ENCODE measurements at places on chromosomes 4 and X. TPM values are rescaled to one million over a fixed set of nuclear protein-coding genes. Genes with fewer than 3 reads are reported as not detected.

TEX13B gene
- not detected for total RNA-seq

DNA sequence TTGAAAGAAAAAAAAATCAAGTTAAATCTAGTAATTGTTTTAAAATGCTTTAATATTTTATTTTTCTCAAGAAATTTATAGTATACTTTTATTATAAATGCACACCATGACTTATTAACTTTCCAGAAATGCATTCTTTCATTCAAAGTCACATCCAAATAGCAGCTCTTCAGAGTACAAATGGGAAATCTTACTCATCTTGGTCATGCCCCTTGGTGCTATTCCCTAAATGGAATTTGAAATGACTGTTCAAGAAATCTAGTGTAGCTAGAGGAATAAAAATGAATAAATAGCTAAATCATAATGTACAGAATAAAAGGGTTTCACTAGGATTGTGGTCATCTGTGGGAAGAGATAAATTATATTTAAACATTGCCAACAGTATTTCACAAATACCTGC lies 1139.7 kb downstream of the PCDH18 start:
- no peak for DNase-seq

ADAM29 gene
- total RNA-seq = not detected

- no peak for DNase-seq
Measured at GRCh38 chr4:9989918-9990635, 31.2 kb downstream of the SLC2A9 start.

DNA sequence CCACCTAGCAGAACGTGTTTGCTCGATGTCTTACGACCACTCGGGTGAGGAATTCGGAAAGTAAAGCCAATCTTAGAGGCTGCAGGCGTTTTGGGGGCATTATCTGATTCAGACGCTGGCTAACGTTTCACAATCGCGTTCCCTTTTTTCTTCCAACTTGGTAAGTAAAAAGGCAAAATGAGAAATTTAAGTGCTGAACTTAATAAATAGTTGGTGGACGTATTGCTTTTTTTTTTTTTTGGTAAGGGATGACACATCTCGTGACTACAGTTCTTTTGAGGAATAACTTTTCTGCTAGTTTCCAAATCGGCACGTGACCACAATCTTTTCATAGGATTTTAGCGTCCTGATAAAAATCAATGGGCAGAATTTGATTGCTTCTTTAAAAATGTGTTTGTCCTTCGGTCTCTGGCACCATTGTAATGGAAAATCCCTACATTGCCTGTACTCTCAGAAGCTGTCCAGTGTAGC lies 848 bp downstream of the RAB9A start:
- DNase-seq = no peak

GRCh38 chr4:109557433-109557832 lies 2.6 kb upstream of the MCUB start:
- DNase-seq = no peak

DNA sequence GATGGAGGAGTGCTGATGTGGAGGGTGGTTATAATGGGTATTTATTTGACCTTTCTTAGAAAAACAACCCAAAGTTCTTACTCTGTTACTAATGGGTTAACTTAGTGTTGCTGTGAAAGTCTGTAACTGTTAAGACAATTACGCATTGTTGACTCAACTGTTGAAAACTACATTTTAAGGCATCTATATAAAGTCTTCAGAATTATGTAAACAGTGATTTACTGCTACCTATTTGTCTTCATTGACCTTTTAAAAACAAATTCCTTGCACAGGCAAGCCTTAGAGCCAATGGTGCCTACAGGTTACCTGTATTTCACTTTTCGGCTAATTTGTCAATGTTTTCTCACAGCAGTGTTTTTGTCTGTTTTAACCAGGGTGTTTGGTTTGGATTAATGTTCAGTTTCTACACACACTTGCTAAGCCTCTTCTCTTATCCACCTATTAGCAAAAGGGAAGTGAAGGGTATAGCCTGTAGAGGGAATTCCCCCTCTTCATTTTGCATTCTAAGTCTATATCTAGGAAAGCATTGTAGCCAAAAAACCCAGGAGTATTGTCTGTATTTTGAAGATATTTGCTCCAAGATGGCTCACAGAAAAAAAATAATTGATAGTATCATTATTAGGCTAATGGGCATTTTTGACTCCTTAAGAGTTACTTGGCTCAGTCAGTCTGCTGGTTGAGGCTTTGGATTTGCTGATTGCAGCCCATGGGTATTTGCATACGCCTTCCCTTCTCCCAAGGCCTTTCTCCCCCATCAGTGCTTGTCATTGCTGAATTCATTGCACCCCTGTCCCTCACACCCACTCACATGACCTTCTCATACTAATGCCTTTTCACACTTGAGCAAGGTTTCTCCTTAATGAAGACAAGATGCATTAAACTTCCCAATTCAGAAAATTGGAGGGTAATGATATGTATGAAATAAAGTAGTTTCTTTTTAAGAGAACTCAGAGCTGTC lies 30.5 kb downstream of the AFF1 start:
- no peak for DNase-seq

DNA sequence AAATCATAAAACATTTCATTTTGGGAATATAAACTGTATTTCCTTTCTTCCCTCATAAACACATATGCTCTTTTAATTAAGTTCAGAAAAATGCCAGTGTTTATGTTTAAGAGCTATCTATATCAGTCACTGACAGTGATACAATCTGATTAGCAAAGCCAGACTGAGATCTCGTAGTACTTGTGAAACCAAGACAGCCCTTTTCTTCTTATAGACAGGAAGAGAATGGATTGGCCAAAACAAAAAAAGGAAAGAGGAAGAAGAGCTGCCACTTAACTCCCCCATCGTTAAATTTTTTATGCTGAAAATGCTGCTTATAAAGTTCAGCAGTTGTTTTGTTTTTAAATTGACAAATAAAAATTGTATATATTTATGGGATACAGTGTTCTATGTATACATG lies 87.4 kb downstream of the PLAC1 start:
- no peak for DNase-seq

- no peak for DNase-seq
Measured at GRCh38 chrX:47585273-47585672, 3.0 kb downstream of the TIMP1 start.

GRCh38 chr4:7336732-7337131 lies 98.0 kb downstream of the PSAPL1 start:
- DNase-seq = no peak

- no peak for DNase-seq
Measured at GRCh38 chr4:90715242-90715641, 588.0 kb downstream of the CCSER1 start.

ESX1 gene
- total RNA-seq = not detected

- no peak for DNase-seq
Measured at GRCh38 chr4:2947926-2948325, 15.3 kb downstream of the NOP14 start.

DNA sequence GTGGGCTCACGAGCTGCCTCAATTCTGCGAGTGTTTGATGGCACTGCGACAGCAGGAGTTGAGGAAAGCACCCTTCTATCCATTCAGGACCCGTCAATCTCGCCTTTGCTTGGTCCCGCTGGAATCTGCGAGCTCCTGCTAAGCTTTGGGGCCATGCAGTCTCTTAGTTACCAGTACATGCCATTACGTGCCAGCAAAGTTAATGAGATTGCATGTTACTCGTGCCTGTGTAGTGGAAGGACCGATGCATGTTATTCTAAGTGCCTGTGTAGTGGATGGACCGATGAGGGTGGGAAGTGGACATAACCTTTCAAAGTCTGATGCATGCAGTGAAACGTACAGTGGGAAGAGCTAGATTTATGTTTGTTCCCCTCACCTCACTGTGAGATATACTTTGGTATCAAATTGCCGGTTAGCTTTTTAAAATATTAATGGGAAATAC lies 569 bp downstream of the RPS3A start:
- no peak for DNase-seq

ENPEP gene
- 6.2 TPM for total RNA-seq

VCX gene
- total RNA-seq = not detected

GPRIN3 gene
- total RNA-seq = 3.6 TPM

SPANXD gene
- total RNA-seq = not detected

CLDN22 gene
- 3.5 TPM for total RNA-seq

- no peak for DNase-seq
Measured at GRCh38 chr4:127881563-127881864, 821 bp downstream of the PLK4 start.

DNA sequence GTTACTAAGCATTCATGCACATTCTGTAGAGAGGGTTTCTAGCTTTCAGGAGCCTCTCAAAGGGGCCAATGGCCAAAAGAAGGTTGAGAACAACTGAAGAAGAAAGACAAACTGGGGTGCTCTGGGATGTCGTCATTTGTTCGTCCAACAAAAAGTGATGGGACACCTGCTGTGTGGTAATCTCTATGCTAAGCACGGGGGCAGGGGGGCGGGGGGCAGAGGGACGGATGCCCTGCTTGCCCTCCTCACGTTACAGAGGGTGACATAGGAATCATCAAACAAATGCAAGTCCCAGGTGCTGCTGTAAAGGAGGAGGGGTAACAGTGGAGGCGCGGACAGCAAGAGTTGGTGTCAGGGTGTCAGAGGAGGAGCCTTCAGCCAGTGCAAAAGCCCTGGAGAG lies 12.8 kb upstream of the CRMP1 start:
- DNase-seq = no peak

DNA sequence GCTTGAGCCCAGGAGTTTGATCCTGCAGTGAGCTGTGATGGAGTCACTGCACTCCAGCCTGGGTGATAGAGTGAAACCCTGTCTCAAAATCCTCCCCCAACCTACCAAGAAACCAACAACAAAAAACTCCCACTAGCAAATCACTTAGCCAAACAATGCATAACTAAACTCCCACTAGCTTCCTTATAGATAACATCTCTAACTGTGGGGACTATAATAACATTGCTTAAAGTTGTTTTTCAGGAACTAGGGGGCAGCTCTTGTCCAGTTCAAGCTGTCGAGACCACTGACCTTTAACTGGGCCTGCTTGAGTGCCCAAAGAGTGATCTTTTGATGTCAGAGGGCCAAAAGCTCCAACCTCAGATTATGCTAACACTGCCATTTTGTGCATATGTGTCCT lies 81.7 kb downstream of the FREM3 start:
- DNase-seq = no peak

DNA sequence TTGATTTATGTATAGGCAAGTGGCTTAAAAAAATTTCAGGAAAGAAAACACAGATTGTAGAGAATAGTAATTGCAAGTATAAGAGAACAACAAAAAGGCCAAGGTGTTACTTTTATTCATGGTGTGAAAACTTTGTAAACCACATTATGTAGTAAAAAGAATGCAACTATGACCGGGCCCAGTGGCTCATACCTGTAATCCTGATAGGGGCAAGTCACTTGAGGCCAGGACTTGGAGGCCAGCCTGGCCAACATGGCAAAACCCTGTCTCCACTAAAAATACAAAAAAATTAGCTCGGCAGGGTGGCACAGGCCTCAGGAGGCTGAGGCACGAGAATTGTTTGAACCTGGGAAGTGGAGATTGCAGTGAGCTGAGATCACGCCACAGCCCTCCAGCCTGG lies 131.7 kb downstream of the DCK start:
- no peak for DNase-seq

GRCh38 chr4:56261027-56261426 lies 126.3 kb downstream of the AASDH start:
- DNase-seq = no peak

- DNase-seq = no peak
Measured at GRCh38 chr4:142358656-142359055, 487.4 kb downstream of the INPP4B start.

DNA sequence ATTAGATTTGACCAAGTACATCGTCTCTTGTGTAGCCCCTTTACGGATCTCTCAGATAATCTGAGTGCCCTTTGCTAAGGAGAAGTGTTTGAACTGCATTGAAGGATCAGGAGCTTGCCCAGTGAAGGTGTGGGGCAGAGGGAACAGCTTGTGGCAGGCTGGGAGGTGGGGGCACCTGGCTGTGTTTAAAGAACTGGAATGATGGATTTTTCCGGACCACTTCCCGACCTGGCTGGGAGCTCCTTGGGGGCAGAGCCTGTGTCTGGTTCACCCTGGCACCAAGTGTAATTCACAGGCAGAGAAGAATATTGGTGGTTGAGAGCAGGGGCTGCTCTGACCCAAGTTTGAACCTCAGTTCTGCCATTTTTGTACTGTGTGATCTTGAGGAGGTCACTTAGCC lies 18.5 kb downstream of the TBC1D14 start:
- no peak for DNase-seq

GRCh38 chrX:73831500-73831899 lies 268.5 kb downstream of the CHIC1 start:
- DNase-seq = no peak

CRMP1 gene
- total RNA-seq = 1.8 TPM

- DNase-seq = no peak
Measured at GRCh38 chr4:130747842-130748241, 1651.9 kb downstream of the C4orf33 start.

DNA sequence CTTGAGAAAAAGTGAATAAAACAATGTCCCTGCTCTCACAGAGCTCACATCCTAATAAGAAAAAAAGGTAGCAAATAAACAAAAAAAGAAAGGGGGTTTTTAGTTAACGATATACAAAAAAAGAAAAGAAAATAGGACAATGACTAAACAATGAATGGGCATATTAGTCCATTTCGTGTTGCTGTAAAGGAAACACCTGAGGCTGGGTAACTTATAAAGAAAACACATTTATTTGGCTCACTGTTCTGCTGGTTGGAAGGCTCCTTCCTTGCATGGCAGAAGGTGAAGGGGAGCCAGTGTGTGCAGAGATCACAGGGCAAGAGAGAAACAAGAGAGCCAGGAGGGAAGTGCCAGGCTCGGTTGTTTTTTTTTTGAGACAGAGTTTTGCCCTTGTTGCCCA lies 4.7 kb upstream of the KLF3 start:
- no peak for DNase-seq

GRCh38 chr4:122764071-122764820 lies 31.7 kb downstream of the BBS12 start:
- DNase-seq = no peak

GRCh38 chrX:21126661-21127060 lies 247.6 kb upstream of the CNKSR2 start:
- DNase-seq = no peak

- no peak for DNase-seq
Measured at GRCh38 chr4:62210486-62210885, 1010.4 kb downstream of the ADGRL3 start.

DNA sequence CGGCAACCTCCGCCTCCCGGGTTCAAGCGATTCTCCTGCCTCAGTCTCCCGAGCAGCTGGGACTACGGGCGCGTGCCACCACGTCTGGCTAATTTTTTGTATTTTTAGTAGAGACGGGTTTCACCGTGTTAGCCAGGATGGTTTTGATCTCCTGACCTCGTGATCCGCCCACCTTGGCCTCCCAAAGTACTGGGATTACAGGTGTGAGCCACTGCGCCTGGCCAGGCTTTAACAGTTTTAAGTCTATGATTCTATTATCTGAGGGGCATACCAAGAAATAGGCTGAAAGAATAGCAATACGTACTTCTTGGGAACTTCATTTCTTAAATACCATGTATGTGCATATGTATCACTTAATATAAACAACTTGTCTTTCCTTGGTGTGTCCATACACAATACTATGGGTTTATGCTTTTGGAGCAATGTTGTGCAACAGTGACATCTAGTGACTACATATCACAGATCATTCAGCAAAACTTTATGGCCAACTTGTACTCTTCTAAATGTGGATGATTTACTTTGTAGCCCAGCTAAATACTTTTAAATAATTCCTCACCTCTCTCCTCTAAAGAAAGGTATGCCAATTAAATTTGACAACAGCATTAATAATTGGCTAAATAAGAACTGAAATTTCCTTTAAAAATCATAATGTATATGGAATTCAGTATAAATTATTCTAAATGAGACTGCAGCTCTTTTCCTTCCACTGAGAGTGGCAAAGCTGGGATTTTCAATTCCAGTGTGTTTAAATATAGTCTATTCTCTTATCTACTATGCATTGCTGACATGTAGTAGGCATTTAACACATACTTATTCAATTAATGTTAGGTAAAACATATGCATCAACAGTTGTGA lies 10.4 kb downstream of the SLC9B1 start:
- DNase-seq = no peak

GPRASP1 gene
- 49.9 TPM for total RNA-seq

MSANTD1 gene
- 1.3 TPM for total RNA-seq
